Regular cardiac myocyte (primary cell): ENCODE measurements at places on chromosomes 11 and 22. TPM values are rescaled to one million over a fixed set of nuclear protein-coding genes. Genes with fewer than 3 reads are reported as not detected.

Gene SLC5A4
- not detected in 2 replicates for total RNA-seq

Gene TRIM66
- total RNA-seq, result 3.5 and 9.6 TPM in 2 replicates

Gene KMT5B
- 20.3 and 26.1 TPM in 2 replicates for total RNA-seq

Gene FAT3
- total RNA-seq, result 5.0 and 7.3 TPM in 2 replicates

Gene ARFIP2
- 54.7 and 69.6 TPM in 2 replicates for total RNA-seq

Gene MS4A15
- not detected in 2 replicates for total RNA-seq

Gene UBQLN3
- total RNA-seq, result not detected in 2 replicates

Gene TEX12
- not detected in 2 replicates for total RNA-seq

Gene FSHB
- total RNA-seq, result not detected in 2 replicates

Gene CBLIF
- not detected in 2 replicates for total RNA-seq

Gene ZFP91
- total RNA-seq, result 45.8 and 48.2 TPM in 2 replicates

Gene RIMBP3B
- total RNA-seq, result under 0.01 TPM in 2 replicates

Gene KRTAP5-10
- total RNA-seq, result not detected in 2 replicates

Gene CLCF1
- 3.4 and 7.1 TPM in 2 replicates for total RNA-seq

Gene KDELR3
- total RNA-seq, result 147 and 213 TPM in 2 replicates

Gene RAB36
- total RNA-seq, result 1.1 and 3.3 TPM in 2 replicates

Gene OVCH2
- not detected in 2 replicates for total RNA-seq

Gene KRTAP5-2
- not detected in 2 replicates for total RNA-seq

Gene SLC22A9
- not detected in 2 replicates for total RNA-seq

Gene SCUBE2
- 1.2 and 1.7 TPM in 2 replicates for total RNA-seq

Gene OR5B21
- total RNA-seq, result not detected in 2 replicates

Gene NRIP3
- total RNA-seq, result 16.6 and 28.2 TPM in 2 replicates

Gene PARVG
- under 0.01 TPM in 2 replicates for total RNA-seq

Gene CCDC116
- total RNA-seq, result 0.19 and 0.28 TPM in 2 replicates

Gene CD3D
- not detected in 2 replicates for total RNA-seq

Gene GGT5
- 7.1 and 9.9 TPM in 2 replicates for total RNA-seq

Gene MOGAT2
- not detected in 2 replicates for total RNA-seq

Gene DENND6B
- 1.3 and 2.0 TPM in 2 replicates for total RNA-seq

Gene NPAS4
- total RNA-seq, result not detected in 2 replicates

Gene MFRP
- total RNA-seq, result under 0.01 TPM in 1 of 2 replicates, not detected in the other

Gene ZP1
- total RNA-seq, result 2.1 and 4.2 TPM in 2 replicates

Gene LRP4
- total RNA-seq, result 5.1 and 6.5 TPM in 2 replicates
